ENCODE measurements at places on chromosomes 3 and 15.
A peak's percentile ranks its signal among the peaks of the same experiment; 100 is the strongest.

- DNase-seq, result no peak
These were observed 146.1 kb downstream of the AQP9 start for GRCh38 chr15:58284293-58284692.

GRCh38 chr15:91329914-91330313 lies 229.9 kb downstream of the SV2B start:
- DNase-seq, result no peak

DNA sequence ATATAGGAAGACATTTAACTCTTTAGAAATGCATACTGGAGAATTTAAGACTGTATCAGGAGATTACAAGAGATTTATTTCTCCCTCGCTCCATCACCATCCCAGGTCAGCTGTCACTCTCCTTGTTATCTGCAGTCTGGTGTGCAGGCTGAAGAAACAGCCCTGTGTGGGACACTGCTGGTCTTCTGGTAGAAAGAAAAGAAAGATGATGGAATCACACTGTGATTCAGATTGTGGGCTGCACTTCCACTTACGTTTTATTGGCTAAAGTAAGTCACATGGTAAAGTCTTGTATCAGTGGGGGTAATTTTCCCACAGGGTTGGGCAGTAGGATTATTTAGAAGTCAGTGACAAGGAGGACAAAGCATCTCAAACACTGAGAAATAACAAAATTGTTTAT lies 18.1 kb upstream of the ATP1B3 start:
- peak; percentile 23 for DNase-seq

GRCh38 chr3:184786280-184786941 lies 25.6 kb upstream of the VPS8 start:
- DNase-seq, result peak; percentile 84

GRCh38 chr15:69861331-69862171 lies 236.2 kb downstream of the TLE3 start:
- DNase-seq, result peak; percentile 45

- no peak for DNase-seq
These were observed 783 bp upstream of the ISG20 start for GRCh38 chr15:88637841-88638625.

DNA sequence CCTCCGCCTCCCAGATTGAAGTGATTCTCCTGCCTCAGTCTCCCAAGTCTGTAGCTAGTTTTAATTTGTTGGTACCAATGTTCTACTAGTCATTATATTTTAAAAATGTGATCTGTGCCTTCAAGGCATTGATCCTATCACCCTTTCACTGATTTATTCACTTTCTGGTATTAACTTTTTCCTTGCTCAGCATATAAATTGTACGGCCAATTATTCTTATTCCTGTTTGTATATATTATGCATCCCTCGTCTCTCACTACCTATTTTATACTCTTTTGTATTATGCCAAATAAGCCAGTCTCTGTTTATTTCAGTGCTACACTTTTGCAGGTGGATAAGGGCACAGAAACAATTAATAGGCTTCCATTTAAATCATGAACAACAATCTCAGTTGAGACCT lies 620.2 kb upstream of the BCHE start:
- DNase-seq, result no peak

GRCh38 chr15:28983432-28984311 lies 97.9 kb downstream of the APBA2 start:
- no peak for DNase-seq

- peak; percentile 12 for DNase-seq
These were observed 63.3 kb downstream of the RBM6 start for GRCh38 chr3:50003216-50003615.

GRCh38 chr3:117871934-117872333 lies 1162.4 kb downstream of the TUSC7 start:
- peak; percentile 22 for DNase-seq

DNA sequence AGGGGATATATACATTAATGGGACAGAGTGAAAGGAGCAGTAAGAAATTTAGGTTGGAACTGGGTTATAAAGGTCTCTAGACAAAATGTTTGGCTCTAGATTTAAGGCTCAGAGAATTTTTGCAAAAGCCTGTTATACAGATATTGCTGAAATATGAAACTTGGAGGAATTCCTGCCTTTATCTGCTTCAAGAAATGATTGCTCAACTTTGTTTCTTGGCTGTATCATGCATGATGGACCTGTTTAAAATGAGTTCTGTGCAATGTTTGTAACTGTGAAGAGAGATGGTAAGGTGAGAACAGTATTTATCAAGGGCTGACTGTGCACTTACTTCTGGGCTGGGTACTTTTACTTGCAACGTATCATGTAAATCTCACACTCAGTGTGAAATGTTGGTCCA lies 3.3 kb downstream of the CRYBG3 start:
- DNase-seq, result peak; percentile 57

DNA sequence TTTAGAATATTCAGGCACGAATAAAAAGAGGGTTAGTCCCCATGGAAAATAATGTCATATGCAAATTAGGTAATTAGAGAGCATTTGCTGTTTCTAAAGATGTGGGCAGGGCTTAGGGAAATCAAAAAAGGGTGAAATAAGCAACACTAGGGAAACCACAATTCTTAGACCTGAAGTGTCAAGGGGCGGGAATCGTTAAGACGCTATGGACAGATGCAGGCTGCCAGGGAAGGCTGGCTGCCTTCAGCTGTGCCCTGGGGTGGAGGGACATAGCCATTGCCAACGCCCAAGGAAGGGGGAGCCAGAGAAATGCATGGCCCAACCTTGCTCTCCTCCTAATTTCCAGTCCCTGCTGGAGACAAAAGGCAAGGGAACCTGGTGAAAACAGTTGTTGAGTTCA lies 141.7 kb upstream of the PROK2 start:
- DNase-seq, result no peak

GRCh38 chr15:40565333-40566238 lies 744 bp upstream of the CCDC32 start:
- no peak for DNase-seq

DNA sequence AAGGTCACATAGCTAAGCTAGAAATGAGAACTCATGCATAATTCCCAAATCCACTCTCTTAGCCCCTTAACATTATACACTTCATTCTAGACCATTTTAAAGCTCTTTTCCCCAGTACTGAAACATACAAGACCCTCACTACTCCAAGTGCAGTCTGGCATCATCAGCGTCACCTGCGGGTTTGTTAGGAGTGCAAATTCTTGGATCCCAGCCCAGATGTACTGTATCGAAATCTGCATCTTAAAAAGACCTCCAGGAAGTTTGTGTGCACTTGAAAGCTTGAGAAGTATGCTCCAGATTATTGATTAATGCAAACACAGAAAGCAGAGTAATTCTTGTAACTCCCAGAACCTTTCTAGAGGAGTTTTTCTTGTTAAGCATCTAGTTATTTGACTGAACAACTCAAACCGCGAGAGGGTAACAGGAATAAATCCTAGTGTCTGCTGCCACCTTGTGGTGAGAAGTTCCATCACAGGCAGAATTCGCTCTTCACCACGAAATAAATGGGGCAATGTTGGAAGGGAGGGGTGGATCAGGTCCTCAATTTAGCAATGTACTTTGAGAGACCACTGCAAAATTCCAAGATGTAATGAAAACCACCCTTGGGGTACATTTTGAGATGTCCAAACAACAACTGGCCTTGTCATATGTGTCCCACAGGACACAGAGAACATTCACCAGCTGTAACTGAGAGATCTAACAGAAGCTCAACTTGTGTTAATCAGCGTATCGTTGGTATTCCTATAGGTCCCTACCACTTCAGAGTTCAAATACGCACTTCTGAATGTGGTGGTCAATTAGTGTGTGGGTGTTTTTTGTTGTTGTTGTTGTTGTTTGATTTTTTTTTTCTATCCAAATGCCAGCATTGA lies 583 bp upstream of the C3orf49 start:
- peak; percentile 76 for DNase-seq

- no peak for DNase-seq
These were observed 118.0 kb upstream of the RAD18 start for GRCh38 chr3:9081184-9081818.

DNA sequence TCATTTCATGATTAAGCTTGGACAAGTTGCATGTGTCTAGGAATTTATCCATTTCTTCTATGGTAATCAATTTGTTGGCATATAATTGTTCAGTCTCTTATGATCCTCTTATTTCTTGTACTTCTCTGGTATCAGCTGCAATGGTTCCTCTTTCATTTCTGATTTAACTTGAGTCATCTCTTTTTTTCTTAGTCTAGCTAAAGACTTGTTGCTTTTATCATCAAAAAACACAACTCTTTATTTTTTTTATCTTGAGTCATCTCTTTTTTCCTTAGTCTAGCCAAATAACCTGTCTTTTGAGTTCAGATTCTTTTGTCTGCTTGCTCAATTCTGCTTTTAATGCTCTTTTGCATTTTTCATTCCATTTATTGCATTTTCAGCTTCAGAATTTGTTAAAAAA lies 37.3 kb downstream of the UBE3A start:
- DNase-seq, result peak; percentile 34

GRCh38 chr15:100346866-100347512 lies 5.2 kb upstream of the ADAMTS17 start:
- peak; percentile 3 for DNase-seq

GRCh38 chr3:177523067-177523675 lies 325.9 kb upstream of the TBL1XR1 start:
- no peak for DNase-seq

GRCh38 chr3:143071776-143072175 lies 47.8 kb upstream of the CHST2 start:
- DNase-seq, result no peak

- DNase-seq, result no peak
These were observed 85.8 kb downstream of the GREM1 start for GRCh38 chr15:32803631-32804030.

GRCh38 chr3:14177580-14178246 lies 688 bp downstream of the XPC start:
- peak; percentile 60 for DNase-seq

- DNase-seq, result no peak
These were observed 3.1 kb downstream of the NSUN3 start for GRCh38 chr3:94065819-94066480.

DNA sequence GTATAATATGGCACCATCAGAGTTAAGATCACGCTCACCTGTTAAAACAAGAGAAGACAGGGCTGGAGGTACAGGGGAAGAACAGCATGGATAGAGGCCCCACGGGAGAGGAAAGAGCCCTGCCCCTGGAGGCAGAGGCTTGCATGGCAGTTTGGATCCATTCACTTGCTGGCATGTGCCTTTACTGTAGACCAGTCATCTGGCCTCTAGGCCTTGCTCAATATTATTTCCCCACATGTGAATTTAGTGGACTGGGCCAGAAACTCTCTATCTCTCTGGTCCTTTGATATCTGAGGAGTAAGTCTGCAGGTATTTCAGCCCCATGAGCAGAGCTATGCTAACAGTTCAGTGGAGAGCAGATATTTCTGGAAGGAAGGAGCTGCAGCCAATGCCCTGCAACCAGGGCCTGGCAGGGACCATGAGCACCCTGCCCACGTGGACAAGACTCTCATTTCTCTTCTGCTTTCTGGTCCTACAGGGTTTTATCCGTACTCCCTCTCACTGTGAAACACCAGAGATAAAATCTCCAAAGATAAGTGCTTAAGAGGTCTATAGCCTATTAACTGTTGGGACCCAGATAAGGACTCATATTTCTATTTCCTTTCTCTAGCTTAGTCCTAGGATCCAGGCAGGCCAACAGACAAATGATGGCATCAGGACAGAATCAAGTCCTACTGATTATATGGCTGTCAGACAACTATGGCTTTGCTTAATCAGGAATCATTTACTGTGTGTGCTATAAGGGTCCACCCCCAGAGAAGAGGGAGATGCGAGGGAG lies 65.0 kb downstream of the CLDN11 start:
- no peak for DNase-seq

DNA sequence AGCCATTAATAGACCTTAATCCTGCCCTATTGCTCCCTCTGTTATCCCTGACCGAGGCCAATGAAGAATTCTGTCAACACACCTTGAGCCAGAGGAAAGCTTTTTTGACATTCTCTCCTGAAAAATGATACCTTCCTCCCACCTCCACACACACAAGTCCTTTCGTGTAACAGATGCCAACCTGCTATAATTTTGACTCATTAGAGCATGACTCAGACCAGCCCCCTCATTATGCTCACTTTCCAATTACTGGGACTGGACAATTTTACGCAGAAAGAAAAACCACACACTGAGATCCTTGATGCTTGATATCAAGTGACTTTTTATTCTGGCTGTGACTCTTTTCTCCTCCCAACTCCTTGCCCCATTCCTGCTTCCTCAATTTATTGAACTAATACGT lies 50.9 kb downstream of the LSAMP start:
- DNase-seq, result no peak

GRCh38 chr15:96047255-96047931 lies 283.1 kb upstream of the NR2F2 start:
- DNase-seq, result peak; percentile 90

DNA sequence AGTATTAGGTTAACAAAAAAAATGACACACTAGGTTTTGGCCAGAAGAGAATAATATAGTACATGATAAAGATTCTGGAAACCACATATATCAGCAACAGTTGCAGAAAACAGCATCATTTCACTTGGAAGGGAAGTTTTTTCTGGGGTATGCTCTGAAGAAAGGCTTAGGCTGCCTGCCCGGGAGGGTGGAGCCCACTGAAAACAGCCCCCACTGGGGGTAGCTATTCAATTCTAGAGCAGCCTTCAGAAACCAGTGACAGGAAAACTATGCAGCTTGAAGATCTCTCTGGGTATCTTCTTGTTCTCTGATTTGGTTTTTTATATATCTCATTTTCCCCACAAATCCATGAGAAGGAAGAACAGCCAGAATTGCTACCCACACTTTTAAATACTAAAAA lies 43.2 kb downstream of the ZMAT3 start:
- DNase-seq, result no peak

- peak; percentile 84 for DNase-seq
These were observed 5.6 kb downstream of the RBP1 start for GRCh38 chr3:139533781-139534454.

DNA sequence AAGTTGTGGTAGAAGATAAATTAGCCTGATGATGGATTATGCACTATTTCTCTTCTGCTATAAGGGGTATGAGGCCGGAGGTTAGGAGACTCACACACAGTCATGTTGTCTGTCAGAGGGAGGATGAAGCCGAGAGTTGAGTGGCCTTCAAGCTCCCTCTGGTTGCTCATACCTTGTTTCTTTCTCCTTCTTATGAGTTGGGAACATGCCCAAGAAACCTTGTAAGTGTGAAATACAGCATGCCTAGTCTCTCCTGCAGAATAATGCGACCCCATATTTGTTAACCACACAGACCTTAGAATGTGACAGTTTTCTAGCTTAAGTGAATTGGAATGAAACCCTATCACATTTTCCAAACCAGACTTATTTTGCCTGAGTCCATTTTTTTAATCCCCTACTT lies 366.7 kb downstream of the PTPRG start:
- peak; percentile 58 for DNase-seq
